ENCODE measurements at places on chromosomes 2 and 18.

DNA sequence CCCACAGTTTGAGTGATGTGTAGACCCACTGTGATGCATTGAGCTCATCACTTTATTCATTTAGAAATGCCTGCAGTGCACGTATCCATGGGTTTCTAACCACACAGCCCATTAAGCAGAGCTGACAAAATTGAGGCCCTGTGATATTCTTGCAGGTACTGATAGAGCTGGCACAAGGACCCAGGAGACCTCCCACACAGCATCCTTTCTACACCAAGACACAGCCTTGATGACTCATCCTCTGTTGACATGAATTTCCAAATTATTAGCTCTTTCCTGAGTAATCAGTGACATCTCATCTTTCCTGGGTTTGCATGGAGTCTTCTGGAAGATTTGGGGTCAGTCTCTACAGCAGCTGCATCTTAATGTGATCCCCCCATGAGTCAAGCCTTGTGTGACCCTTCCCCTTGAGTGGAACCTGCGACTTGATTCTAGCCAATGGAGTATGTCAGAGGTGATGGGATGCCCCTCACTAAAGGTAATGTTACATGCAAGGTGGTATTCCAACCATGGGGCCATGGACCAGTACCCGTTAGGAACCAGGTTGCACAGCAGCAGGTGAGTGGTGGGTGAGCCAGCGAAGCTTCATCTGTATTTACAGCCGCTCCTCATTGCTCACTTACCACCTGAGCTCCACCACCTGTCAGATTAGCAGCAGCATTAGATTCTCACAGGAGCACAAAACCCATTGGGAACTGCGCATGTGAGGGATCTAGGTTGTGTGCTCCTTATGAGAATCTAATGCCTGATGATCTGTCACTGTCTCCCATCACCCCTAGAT lies 181.1 kb upstream of the ARL4C start:
- no peak for DNase-seq

- no peak for DNase-seq
These were observed 92.3 kb downstream of the LYPD1 start for GRCh38 chr2:132577686-132578085.

DNA sequence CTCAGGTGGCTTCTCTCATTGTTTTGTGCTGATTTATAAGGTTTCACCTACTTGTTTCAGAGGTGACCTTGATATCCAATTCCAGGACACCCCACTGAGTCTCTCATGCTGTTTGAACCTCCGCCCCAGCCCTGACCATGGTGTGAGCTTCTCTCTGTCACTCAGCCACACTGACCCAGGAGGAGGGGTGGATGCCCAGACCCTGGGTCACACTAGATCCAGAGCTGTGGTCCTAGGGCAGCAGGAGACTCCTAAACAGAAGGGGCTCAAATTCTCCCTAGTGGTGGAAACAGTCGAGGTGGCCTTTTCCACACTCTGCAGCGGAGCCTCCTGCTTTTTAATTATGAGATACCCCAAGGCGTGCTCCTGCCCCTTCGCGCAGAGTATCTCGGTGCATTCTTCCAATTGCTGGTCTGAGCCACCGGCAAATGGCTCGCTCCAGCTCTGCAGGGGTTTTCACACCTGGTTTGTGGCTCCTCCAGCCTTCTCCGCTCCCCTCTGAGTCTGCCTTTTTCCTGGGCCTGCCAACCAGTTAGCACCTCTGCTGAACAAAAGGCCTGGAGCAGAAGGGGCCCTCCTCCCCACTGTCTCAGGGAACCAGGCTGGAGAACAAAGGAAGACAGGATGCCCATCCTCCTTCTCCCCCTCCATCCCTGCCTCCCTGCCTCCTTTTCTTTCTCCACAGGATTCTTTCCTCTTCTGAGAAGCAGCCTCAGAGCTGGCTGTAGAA lies 147.3 kb upstream of the SPRED2 start:
- DNase-seq, result no peak

DNA sequence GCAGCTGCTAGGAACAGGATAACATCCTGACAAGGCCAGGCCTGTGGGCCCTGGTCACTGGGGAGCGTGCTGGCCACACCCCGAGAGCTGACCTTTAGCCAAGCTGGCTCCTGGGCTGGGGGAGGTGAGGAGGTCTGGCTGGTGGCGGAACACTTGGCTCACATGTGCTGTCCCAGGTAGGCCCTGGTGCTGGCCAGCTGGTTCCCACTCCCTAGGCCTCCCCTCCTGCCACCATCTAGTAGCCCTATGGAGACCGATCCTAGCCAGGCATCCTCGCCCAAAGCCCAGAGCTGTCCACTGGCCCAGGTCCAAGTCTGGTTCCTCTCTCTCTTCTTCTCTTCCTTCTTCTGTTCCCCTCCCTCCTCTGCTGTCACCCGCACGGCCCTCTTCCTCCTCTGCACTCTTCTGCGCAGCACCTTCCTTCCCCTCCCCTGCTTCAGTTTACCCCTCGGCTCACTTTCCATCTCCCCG lies 52.4 kb downstream of the TNS1 start:
- DNase-seq, result no peak

GRCh38 chr2:133247631-133248030 lies 320.6 kb downstream of the NCKAP5 start:
- DNase-seq, result no peak

DNA sequence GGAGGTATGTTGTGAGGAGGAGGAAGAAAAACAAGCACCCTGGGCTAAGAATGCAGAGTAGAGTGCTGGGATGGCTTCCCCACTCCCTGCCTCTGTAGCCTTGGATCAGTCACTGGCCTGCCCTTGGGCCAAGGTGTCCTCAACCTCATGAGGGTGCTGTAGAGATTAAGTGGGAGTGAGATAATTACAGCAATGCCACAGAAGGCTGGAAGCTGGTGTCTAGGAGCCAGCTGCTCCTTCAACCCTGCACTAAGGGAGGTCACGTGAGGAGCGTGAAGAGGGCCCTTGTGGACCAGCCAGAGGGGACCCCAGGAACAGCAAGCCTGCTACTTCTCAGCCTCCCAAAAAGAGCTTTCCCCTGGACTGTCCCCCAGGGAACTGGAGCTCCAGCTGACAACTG lies 95.2 kb downstream of the TTC32 start:
- no peak for DNase-seq

DNA sequence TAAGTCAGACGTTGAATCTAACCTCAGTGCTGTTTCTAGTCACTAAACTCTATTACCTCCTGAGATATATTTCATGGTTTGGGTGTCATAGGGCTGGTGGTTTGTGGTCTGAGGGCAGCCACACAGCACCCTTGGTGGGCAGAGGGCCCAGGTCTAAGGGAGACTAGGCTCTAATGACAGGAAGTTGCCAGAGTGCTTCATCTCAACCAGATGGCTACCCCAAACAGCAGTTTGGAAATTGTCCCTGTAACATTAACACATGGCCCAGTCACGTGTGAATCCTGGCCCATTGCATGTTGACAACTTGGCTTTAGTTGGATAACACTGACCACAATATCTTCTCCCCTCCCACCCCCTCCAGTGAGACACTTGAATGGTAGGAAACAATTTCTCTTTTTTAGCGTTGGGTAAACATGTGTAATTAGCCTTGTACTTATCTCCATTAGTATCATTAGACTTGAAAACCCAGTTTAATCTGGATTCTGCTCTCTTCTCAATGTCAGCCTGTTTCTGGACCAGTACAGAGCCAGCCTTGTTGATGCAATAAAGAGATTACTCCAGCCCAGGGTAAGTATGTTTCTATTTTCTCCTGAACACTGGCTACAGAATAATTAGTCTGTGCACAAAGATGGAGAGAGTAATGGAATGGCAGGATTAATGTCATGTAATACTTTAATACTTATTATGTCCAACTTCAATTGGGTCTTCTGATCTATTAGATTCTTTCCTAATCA lies 187.8 kb upstream of the SIX3 start:
- no peak for DNase-seq

- no peak for DNase-seq
These were observed 2.5 kb upstream of the ICOS start for GRCh38 chr2:203934041-203934492.

DNA sequence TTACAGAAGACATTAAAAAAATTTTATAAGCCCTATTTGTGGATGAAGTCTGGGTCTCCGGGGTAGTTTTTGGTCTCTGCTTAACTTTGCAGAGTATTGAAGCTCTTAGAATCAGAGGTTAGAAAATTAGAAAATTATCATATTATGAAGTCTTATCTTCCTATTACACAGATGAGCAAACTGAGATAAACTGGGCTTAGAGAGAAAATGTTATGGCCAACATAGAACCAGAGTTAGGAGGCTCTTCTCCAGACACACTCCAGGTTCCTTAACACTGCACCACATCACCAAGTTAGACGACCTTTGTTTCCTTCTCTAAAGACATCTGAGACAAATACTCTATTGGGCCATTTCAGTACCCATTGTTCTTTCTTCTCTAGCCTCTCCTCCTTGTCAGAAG lies 36.7 kb upstream of the NEB start:
- DNase-seq, result no peak

GRCh38 chr2:62339413-62339812 lies 143.5 kb downstream of the B3GNT2 start:
- no peak for DNase-seq

- no peak for DNase-seq
These were observed 421.1 kb upstream of the CELF4 start for GRCh38 chr18:37986665-37987064.

DNA sequence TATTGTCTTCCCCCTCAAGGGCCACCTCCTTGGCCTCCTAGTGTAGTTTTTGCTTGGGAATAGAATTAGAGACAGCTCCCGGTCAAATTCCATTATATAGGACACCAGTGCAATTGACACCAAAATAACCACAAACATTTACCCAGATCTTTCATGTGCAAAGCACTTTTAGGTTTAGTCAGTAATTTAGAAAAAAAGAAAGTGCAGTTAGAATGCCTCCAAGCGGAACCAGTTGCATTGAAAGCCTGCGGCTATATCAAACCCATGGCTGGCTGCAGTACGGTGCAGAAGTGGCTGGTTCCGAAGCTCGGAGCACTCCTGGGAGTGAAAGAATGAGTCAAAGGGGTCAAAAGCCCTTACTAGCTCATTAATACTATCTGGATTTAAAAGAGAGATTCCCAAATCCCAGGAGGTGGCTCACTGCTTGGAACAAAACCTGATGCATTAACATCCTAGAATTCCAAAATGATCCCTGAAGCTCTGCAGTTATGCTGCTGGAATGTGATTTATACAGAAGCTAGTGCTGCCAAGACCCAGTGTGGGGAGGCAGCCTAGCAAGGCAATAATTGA lies 432.2 kb upstream of the KLHL29 start:
- DNase-seq, result no peak

GRCh38 chr2:205129531-205129930 lies 552.8 kb upstream of the NRP2 start:
- DNase-seq, result no peak

DNA sequence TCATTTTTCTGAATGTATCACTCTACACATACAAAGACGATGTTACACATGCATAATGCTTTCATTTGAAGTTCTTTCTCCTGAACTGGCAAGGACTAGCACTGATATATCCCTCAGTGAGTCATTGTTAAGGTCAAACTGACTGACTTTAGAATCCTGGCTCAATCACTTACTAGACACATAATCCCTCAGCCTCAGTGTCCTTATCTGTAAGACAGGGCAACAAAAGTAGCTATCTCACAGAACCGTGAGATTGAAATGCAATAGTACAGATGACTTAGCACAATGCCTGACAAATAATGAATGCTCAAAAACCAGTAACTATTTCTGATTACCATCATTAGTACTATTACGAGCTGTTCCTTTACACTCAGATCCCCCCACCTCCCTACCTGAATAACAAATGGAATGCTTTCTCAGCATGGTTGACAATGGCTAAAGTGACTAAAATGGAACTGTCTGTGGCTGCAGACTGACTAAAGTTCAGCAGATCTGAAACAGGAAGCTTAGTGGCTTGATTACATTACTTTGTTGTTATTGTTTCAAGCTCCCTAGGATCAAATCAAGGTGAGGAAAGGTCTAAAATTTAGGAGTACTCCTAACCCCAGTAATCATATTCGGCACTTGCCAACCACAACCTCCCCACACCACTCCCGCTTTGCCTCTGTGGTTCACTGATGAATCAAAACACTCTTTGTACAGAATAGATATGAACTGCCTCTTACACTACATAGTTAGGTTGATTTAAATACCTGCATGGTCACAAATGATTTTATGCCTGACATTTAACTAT lies 35.8 kb upstream of the CACNB4 start:
- no peak for DNase-seq

- no peak for DNase-seq
These were observed 202.1 kb upstream of the HS6ST1 start for GRCh38 chr2:128520791-128521190.

DNA sequence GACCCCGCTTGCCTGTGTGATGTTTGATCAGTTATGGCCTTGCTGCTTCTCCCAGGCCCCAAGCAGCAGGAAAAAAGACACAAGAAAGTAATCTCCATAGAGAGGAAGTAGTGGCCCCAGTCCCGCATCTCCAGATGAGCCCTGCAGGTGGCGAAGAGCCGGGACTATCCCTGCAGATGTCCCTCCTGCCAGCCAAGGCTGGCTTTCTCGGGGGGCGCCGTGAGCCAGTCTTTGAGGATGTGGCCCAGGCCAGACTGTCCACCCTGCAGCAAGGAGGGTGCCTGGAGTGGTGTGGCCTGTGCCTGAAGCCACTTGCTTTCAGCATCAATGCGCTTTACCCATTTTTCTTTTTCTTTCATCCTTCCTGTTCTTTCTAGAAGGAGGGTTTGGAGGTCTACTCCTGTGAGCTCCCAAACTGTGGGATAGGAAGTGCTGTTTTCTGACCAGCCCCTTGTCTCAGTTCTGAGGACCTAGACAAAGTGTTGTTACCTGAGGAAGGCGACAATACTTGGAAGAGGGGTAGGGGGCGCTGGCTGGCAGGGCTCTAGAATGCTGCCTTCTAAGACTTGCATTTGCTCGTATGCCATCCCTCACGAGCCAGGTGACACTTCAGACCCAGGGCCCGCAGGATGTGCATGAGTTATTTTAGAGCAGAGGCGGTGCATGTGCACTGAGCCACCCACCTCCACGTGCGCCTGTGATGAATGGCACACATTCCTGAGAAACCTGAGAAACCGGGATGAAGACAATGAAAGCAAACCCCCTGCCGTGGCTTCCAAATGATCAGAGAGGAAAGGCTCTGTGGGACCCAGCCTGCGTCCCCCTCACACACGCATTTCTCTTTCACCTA lies 255.8 kb downstream of the FBXO15 start:
- peak; percentile 7 for DNase-seq

DNA sequence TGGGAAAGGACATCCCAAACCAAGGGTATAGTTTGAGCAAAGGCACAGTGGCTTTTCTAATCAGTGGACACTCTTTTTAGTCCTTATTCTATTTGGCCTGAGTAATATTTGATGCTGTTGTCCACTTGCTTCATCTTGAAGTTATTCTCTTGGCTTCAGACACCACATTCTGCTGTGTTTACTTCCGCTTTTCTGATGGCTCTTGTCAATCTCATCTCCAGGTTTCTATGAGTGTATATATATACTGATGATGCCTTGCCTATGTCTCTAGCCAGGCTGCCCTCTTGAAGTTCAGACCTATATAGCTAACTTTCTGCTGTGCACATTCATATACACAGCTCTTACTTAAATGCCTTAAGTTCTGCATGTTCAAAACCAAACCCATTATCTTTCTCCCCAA lies 83.1 kb downstream of the EFEMP1 start:
- no peak for DNase-seq

- no peak for DNase-seq
These were observed 25.3 kb downstream of the NABP1 start for GRCh38 chr2:191703079-191703725.

- no peak for DNase-seq
These were observed 367.6 kb downstream of the TXNL1 start for GRCh38 chr18:56270671-56271250.

- no peak for DNase-seq
These were observed 168.5 kb downstream of the DPP4 start for GRCh38 chr2:161905389-161906046.
